ENCODE measurements at places on chromosomes 7 and 10.
A peak's percentile ranks its signal among the peaks of the same experiment; 100 is the strongest.

- no peak for DNase-seq
These were observed 42.0 kb upstream of the TARP start for GRCh38 chr7:38315410-38315809.

GRCh38 chr7:158416283-158416933 lies 171.2 kb downstream of the PTPRN2 start:
- DNase-seq = no peak

DNA sequence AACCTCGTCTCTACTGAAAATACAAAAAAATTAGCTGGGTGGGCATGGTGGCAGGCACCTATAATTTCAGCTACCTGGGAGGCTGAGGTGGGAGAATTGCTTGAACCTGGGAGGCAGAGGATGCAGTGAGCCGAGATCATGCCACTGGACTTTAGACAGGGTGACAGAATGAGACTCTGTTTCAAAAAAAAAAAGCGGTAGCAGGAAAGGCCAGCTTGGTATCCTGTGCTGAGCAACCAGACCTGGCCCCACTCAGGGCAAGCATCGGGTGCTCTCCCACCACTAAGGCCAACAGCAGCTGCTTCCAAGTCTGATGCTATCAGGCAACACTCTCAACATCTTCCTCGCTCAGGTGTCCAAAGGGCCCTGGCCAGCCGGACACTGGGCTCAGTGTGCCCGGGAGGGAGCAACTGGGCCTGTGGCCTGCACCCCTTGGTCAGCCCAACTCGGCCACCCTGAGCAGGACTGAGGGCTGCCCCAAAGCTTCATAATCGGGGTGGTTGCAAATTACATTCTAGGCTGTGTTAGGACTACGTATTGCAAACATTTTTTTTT lies 44.3 kb upstream of the MSMB start:
- DNase-seq = no peak

GRCh38 chr10:70799124-70799523 lies 13.9 kb upstream of the TBATA start:
- DNase-seq = no peak

GRCh38 chr10:3720228-3721019 lies 64.6 kb downstream of the KLF6 start:
- no peak for DNase-seq

- peak; percentile 28 for DNase-seq
These were observed 294.5 kb downstream of the AUTS2 start for GRCh38 chr7:69892790-69893189.

GRCh38 chr7:50681432-50682045 lies 101.2 kb downstream of the GRB10 start:
- DNase-seq = no peak

DNA sequence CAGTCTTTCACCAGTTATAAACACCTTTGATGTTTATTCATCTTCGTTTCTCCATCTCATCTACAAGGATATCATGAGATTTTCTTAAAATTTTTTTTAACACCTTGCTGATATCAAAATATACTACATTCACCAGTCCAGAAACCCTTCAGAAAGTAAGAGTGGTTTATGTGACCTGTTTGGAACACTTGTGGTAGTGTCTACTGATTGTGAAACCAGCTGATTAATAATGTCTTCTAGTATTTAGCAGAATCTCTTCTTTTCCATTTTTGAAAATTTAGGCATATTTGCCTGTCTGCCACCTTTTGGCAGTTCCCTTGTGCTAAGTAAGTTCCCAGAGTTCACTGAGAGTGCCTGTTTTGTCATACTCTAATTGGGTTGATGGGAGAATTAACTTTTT lies 18.5 kb downstream of the DLD start:
- DNase-seq = no peak

DNA sequence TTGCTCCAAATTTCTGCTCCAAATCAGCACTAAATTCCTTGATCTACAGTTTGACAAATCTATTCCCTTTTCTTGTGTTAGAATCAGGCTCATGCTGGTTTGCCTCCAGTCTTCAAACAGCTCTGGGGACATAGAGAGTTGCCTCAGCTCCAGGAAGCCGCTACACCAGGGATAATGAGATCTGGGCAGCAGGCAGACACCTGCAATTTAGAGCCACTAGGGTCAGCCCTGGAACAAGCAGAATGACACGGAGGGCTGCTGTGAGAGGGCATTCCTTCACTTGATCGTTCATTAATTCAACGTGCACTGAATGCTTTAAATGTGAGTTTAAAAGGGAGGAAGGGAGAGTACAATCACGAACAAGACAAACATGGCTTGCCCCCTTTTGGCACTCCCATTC lies 3.7 kb upstream of the ELMO1 start:
- no peak for DNase-seq

- no peak for DNase-seq
These were observed 70.4 kb upstream of the MDFIC start for GRCh38 chr7:114851406-114852061.

DNA sequence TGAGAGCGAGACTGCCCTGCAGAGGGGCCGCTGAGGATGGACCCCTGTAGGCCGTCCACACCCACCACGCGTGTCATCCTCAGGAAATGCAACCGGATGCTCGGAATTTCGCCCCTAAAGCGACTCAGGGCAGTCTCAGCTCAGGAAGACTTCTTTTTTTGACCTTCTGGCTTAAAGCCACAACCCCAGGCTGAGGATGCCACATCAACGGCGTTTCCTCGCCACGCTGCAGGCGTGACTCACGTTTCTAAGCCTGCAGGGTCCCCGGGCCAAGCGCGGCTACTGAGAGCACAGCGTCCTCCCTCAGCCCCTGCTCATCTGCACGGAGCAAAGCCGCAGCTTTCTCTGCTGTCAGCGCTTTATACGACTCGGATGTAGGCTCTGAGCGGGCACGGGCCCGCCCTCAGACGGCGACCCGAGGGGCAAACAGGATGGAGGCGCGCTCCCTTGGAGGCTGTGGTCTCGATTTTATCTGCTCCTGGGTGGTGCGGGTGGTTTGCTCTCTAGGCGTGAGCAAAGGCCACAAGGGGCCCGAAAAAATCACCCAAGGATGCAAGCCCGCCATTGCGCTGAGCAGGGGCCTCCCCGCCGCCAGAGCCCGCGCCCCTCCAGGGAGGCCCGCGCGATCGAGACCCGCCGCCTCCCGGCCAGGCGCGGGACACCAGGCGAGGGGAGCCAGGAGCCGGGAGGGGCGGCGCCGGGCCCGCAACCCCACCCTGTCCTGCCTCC lies 726 bp upstream of the INSIG1 start:
- peak; percentile 73 for DNase-seq

DNA sequence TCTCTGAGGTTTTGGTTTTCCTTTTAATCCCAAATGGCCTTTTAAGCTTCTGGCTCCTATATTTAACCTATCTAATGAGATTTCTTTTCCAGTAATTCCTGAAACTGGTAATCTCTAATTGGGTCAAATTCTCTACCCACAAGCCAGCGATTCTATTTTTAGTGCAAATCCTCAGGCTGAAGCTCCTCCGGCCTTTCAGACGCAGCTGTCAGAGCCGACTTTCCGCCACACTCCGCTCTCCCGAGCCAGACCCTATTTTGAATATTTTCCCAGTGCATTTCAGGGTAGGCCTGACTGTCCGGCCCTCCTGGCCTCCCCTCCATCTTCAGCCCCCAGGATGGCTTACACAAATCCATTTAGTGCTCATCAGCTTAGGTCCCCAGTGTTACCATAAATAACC lies 9.7 kb upstream of the ADCY1 start:
- no peak for DNase-seq

DNA sequence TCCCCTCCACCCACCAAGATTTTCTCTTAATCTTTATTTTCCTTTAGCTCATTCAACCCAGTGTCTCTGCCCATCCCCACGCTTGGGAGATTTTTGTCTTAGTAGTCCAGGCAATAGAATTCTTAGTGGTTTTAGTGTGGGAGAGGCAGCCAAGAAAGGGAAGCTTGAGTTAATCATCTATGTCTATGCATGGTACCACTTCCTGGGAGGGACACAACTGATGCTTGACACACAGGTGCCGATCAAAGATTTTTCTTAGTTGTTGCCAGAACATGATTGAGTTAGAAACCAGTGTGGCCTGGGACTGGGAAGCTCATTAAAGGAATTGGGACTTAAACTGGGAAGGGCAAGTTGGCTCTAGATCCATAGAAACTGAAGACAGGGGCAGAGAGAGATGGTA lies 3.1 kb downstream of the STRA8 start:
- DNase-seq = peak; percentile 7
